ENCODE measurements at places on chromosomes 3 and 15.

DNA sequence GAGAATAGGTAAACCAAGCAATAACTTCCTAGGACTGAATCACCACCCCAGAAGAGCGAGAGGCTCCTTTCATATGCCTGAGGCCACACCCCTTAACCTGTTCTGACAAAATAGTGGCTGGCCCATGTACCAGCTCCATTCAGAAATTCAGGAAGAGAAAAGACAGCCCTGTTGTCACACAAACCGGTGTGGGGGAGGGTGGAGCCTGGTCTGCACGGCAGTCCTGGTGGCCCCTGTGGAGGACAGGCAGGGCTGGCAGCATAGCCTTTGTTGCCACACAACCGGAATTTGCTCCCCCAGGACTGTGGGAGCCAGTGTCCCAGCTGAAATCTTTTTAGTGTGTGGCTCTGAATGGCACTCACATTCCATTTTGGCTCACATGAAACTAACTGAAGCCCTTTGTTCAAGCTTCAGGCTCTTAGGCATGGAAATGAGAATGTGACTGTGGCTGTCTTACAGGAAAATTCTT, 23.8 kb downstream of the RLBP1 start:
- DNase-seq: peak; percentile 79

GRCh38 chr3:43497422-43497821, 124.4 kb downstream of the ANO10 start:
- no peak for DNase-seq

DNA sequence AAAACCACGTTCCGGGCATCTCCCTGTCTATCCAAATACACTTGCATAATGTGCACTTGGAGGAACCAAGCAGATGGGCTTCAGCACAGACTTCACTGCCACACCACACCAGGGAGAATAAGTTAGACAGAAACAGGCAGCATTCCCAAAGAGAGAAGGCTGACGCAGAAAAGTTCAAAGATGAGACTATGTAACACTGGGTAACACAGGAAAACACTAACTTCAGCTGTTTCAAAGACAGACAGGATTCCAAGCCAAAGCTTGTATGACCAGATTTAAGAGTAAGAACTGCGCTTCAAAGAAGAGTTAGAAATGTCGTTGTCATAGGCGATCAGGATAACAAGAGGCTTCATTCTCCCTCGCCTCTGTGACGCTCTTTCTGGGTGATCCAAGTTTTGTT, 19.9 kb downstream of the SLC51A start:
- no peak for DNase-seq

GRCh38 chr15:71572452-71573053, 237.8 kb upstream of the NR2E3 start:
- DNase-seq: no peak

GRCh38 chr15:92877416-92877815, 22.7 kb upstream of the CHD2 start:
- DNase-seq: no peak

DNA sequence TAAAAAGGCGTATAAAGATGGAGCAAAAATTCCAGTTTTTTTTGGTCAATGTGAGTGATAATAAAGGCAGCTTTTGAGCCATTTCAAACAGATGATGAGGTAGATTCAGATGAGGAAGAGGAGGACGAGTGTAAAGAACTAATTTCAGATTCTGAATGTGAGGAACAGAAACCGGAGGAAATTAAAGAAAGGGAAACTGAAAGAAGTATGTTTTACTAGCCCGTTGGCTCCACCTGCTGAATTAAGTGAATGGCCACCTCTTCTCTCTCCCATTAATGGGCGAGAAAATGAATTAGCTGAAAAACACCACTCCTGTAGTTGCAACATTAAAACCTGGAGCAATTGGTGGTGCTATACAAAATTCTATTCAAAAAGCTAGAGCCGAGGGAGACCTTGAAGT, 55.4 kb downstream of the CYP19A1 start:
- DNase-seq: no peak

GRCh38 chr3:135618123-135618522, 347.4 kb upstream of the PPP2R3A start:
- DNase-seq: no peak

DNA sequence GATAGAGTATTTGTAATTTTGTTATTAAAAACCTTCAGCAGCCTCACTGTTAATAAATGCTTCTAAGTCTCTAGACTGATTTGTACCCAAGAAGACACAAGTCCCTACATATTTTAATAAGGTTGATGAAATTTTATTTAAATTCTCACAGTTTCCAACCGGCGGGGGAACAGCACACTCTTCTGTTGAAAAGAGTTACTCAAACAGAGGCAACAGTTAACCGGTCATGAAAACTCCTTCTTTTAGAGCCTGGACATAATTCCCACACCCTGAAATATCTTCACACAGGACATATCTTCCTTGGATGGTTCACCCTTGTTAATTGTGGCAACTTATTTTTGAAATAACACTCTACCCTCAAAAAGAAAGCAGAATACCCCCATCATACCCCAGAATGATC, 278.8 kb downstream of the FOXP1 start:
- no peak for DNase-seq

DNA sequence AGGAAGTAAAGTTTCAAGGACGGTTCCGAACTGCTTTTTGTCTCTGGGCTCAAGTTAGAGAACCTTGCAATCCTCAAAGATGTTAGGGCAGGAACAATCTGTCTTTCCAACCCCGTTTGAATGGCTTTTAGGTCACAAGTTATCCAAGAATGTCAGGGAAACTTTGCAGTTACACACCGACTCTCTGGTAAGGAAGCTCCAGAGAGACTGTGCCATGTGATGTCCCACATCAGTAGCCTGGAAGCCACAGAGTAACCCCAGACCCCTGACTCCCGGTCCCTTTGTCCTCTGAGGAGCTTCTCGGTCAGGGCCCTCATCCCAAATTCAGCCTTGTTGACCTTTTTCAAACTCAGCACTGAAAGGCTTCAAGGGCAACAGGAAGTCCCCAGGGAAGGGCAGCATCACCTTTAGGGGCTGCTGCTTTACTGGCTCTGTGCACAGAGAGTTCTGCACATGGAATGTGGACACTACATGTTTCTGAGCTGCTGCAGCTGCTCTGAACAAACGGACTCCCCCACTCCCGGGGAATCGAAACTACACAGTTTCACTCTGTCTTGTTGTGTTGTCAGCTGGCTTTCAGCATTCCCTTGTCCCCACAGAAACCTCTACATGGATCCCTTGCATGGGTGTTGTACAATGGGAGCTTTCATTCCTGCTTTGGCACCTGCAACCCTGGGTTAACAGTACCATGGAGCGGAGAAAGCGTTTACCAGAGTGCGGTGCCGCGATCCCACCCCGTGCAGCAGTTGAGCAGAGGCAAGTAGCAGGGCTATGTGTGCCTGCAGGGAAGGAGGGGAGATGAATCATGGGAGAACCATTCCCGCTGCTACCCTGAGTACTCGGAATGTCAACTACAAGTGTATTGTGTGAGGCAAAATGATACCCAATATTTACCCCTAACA, 408.2 kb upstream of the THBS1 start:
- peak; percentile 17 for DNase-seq

- DNase-seq: no peak
Observed at GRCh38 chr15:73028031-73028430, 24.2 kb upstream of the NEO1 start.

- DNase-seq: no peak
Observed at GRCh38 chr3:129312021-129312639, 33.5 kb downstream of the HMCES start.

DNA sequence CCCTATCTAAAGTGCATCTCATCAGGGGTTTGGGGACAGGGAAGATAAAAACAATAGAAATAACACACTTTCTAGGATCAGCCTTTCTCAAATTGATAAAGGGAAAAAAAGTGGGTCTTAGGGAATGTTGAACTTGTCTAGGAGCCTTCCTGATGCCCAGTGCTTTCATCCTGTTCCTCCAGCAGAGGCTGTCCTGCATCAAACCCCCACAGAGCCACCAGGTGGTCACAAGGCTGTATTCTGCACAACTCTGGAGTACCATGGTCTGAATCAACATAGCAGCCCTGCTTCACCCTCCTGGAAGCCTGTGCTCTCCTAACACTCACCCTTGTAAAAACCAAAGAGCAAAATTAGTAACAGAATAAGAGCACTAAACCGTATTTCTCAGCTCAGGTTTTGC, 118.5 kb upstream of the SLC25A36 start:
- no peak for DNase-seq

DNA sequence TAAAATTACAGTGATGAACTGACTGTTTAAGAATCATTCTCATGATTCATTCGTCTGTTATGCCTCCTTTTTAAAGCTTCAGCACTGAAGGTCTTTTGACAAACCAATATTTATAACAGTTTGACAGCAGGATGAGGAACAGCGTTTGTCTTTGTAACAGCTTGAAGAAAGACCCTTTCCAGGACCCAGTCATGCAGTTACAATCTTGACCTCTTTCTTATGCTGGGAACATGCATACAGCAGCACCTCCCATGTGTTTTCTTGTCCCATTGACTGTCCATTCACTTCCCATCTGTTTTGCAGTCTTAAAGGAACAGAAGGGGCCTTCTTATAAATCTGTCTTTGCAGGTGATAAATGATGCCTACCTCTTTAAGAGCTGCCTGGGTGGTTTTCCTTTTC, 87.2 kb downstream of the OPA1 start:
- DNase-seq: no peak

DNA sequence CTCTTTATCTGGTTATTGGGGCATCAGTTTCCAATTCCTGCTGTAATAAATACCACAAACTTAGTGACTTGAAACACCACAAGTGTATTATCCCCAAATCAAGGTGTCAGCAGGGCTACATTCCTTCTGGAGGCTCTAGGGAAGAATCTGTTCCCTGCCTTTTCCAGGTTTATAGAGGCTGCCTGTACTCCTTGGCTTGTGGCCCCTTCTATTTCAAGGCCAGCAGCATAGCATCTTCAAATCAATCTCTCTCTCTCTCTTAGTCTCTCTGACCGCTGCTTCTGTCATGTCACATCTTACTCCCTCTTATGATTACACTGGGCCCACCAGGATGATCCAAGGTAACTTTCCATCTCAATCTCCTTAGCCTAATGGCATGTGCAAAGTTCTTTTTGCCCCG, 44.9 kb upstream of the CA12 start:
- no peak for DNase-seq

DNA sequence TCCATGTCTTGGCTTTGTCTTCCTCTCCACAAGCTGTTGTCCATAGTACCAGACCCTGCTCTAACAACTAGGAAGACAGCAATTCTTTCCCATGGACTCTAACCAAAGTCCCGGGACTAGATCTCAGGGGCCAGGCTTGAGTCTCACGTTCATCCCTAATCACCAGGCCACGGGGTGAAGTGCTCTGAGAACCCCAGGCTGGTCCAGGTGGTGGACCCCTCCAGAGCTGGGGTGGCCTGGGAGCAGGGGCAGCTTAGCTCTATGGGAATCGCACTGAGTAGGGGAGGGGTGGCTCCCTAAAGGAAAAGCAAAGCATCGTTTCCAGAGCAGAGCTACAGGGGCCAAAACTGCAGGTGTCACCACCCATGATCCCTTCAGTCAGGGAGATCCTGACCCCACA, 150.9 kb downstream of the TPRA1 start:
- DNase-seq: no peak

- DNase-seq: no peak
Observed at GRCh38 chr3:52228266-52228665, 2.8 kb upstream of the TLR9 start.

DNA sequence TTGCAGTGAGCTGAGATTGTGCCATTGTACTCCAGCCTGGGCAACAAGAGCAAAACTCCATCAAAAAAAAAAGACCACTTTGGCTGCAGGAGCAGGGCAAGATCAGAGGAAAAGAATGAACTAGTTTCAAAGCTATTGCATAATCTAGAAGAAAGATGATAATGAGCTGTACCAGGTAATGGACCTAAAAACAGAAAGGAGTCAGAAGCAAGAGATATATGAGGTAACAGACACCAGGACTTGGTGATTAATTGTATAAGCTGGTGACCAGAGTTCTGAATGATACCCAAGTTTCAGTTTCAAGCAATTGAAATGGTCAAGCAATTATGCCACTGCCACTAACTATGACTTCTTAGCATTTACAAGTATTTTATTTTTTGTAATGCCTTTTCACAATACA, 2.9 kb downstream of the POLQ start:
- DNase-seq: no peak

DNA sequence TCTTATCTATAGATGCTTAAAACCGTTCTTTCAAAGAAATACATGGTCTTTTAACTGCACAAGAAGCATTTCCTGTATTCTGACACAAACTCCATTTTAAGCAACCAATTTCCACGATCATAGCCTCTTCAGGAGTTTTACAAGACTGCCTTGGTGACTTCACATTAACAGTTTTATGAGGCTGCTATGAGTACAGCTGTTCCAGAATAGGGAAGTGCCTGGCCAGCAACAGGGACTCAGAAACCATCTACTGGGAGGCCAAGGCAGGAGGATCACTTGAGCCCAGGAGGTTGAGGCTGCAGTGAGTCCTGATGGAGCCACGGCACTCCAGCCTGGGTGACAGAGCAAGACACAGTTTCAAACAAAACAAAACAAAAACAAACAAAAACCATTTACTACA, 78.4 kb downstream of the B3GNT5 start:
- no peak for DNase-seq

- DNase-seq: no peak
Observed at GRCh38 chr15:38389924-38390542, 63.9 kb upstream of the FAM98B start.

DNA sequence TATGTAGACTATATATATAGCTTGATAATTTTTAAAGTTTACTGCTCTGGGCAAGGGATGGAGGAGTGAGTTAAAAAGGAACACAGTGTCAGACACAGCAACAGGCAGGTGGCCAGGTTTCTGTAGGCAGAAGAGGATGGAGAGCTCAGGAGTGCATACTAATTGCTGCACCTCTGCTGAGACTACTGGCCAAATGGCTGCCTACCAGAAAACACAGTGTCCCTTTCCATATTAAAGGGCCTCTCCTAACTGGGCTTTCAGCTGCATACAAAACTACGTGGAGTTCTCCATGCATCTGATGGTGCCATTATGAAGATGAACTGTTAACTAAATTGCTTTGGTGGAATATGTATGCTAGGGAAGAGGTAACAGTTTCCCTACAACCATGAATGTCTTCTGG, 1.8 kb downstream of the ATP13A4 start:
- DNase-seq: no peak

DNA sequence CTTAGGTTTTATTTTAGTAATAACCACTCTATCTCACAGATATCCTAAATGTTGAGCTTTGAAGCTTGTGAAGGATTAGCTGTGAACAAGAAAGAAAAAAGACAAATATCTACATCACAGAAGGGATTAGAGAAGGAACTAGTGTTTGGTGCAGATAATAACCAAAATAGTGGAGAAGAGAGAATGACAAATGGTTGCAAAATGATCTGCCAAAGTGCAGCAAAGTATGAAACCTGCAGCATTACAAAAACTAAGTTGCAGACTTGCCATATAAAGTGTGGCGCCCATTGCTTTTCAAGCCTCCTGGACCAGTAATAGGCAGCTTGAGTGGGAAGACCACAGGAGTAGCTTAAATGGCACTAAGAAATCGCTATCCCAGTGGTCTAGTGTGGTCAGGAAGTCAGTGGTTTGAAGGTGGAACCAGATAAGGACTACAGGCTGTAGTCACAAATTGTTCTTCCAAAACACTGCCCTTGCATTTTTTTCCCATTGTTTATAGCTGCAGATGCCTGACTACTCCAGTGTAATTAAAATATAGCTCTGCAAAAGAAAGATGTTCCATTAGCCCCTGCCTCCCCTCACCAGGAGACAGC, 20.7 kb downstream of the TPM1 start:
- DNase-seq: no peak
